ENCODE measurements at places on chromosomes 7 and 10.

DNA sequence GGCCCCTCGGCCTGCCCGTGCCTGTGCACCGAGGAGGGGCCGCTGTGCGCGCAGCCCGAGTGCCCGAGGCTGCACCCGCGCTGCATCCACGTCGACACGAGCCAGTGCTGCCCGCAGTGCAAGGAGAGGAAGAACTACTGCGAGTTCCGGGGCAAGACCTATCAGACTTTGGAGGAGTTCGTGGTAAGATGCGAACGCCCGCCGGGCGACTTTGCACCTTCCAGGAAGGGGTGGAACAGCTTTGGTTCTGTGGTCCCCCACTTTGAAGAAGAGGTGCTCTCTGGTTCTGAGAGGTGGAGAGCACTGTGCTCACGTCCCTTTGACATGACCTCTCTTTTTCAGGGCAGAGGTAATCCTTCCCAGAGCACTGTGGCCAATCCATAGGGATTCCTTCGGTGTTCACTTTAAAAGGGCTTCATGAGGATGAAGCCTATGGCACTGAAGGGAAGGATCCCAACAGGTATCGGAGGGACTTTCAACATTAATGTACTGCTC is 2.6 kb downstream of the VWC2 start:
- DNase-seq, result no peak

DNA sequence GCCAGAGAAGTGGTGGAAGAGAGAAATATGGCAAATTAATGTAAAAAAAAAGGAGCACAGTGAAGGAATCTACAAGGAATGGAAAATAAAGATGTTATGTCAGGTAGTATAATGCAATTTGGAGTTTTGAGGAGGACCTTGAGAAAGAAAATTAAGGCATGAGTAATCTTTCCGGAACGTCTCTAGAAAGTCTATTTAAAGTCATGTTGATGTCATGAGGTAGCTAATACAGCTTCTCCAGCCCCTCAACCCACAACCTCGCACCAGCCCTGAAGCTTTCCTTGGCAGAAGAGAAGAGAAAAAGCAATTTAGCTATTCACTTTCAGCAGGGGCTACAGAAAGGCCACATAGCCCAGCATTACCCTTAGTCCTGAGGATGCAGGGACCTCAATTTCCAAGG is 22.5 kb downstream of the TRDMT1 start:
- no peak for DNase-seq

- no peak for DNase-seq
Observed at GRCh38 chr10:28403090-28403489, 100.2 kb upstream of the MPP7 start.

- no peak for DNase-seq
Observed at GRCh38 chr7:71507680-71508602, 376.0 kb downstream of the GALNT17 start.

GRCh38 chr10:125375210-125375609 is 214.8 kb upstream of the CTBP2 start:
- DNase-seq, result no peak

DNA sequence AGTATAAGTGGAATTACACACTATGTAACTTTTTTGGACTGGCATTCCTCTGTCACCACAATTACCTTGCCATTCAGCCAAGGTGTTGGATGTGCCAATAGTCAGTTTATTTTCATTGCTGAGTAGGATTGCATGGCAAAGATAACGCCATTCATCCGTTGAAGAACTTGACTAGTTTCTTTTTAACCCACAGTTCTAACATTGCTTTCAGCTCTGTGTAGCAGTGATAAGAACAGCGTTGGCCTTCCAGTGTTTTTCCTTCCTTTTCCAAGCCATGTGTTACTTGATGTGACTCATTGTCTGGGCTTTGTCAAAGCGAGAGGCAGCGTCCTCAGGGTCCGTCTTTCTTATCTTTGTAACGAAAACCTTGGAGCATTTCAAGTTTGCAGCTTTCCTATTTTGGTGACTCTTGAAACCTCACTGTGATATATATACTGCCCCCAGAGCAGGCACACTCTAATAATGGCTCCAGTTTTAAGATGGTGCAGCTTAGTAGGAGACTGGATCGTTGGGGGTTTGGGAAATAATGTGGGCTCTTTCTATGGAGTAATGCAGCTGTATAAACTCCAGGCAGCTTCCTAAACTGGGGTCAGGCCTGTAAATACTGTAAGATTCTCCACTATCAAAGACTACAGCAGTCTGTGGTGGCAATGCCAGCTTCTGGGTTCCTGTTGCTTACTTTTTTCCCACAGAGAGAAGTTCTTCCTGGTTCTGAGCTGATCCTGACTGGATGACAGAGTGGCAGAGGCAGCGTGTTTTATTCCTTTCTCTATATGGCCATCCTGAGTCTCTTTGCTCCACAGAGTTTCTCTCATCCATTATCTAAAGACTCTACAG is 41.7 kb downstream of the AKR1E2 start:
- DNase-seq, result no peak

DNA sequence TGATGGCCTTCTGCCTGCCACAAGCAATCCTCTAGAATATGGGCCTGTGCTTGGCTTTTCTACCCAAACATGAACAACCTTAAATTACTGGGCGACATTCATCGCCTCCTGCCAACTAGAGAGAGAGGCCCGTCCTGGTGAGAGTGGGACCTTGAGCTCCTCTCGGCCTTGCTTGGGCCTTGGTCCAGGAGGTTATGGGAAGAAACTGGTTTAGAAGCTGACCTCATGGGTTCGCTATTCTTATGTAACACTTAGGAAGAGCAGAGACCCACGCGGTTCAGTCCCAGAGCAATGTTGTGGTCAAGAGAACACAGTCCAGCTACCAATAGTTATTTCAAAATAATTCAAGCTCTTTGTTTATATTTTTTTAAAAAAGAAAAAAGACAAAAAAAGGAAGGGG is 176.3 kb upstream of the ZNF32 start:
- no peak for DNase-seq

GRCh38 chr7:42858570-42858969 is 53.3 kb downstream of the C7orf25 start:
- DNase-seq, result no peak

DNA sequence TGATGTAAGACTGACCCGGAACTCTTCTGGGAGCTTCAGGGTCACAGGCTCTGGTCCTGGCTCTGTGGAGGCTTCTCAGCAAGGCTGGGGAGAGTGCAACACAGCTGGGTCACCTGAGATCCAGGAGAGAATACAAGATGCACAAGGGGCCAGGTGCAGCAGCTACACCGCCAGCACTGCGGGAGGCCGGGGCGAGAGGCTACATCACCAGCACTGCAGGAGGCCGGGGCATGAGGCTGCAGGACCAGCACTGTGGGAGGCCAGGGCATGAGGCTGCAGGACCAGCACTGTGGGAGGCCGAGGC is 44.3 kb downstream of the PDGFA start:
- DNase-seq, result no peak

DNA sequence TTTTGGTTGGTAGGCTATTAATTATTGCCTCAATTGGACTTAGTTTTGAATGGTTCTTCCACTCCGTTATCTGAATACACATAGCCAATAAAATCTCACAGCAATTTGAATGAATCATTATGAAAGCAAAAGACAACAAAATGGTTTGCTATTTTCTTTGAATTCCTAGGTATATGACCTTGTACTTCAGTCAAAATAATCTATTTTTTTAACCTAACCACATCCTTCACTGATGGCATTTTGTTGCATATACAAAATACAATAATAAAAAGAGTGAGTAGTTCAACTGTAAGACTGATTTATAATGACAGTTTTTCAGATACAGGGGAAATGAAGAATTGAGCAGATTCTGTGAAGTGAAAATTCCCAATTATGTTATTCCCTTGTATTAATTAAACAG is 433.1 kb downstream of the HTR7 start:
- DNase-seq, result no peak

DNA sequence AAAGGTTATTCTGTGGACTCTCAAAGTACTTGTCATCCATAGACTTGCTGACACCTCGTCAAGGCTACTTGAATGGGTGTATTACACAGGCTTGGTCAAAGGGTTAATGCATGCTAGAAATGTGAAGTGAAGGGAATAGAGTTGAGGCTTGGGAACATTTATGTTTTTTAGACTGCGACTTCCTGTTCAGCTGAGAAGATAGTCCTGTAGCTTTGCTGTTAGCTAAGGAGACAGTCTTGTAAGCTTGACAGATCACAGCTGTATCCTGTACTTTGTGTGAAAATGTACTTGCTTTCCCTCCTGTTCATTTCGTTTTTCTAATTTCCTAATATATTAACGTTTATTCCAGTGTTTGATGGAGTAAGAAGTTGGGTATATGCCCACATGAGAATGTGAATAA is 52.1 kb downstream of the ADD3 start:
- no peak for DNase-seq

GRCh38 chr7:24732646-24733413 is 24.4 kb downstream of the GSDME start:
- no peak for DNase-seq

DNA sequence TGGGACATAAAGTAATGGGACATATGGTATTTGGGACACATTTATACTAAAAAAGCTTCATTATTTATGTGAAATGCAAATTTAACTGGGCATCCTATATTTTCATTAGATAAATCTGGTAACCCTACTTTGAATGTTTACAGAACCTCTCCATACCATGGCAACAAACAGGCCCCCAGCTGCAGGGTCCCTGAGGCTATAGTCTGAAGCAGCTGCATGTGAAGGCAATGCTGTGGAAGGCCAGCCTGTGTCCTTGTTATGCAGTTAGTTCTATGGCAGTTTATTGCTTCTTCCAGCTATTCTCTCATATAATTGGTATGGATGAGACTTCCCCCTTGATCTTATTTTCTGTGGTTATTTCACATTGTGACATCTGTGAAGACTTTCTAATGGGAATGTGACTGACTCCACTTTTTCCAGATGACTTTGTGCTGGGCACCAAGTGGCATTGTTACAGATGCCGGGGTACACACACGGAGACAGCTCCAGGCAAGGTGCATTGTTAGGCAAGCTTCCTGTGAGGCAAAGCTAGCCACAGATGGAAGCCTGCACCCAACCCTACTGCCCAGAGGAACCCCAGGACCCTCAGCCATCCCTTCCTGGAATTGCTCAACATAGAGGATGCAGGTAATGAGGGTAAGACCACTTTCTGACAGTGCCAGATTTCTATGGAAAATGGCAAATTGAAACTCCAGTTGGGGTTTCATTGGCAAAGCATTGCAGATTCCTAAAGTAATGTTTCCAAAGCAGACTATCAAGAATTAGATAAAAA is 49.5 kb upstream of the ADAM12 start:
- DNase-seq, result no peak

DNA sequence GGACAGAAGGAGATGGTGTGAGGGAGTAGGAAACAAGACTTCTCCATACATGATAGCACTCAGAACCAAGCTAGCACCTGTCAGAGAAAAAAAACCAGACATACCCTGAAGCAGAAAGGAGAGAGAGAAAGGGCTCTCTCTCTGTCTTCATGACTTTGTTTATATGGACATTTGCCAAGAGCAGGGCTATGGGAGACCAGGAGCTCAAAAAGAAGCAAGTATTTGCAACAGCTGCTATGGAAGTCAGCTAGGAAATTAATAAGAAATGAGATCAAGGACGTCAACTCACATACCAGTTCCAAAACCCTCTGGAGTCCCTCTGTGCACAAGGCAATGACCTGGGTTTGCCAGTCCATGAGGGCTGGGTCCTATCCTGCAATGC is 111.6 kb downstream of the SGMS1 start:
- no peak for DNase-seq

DNA sequence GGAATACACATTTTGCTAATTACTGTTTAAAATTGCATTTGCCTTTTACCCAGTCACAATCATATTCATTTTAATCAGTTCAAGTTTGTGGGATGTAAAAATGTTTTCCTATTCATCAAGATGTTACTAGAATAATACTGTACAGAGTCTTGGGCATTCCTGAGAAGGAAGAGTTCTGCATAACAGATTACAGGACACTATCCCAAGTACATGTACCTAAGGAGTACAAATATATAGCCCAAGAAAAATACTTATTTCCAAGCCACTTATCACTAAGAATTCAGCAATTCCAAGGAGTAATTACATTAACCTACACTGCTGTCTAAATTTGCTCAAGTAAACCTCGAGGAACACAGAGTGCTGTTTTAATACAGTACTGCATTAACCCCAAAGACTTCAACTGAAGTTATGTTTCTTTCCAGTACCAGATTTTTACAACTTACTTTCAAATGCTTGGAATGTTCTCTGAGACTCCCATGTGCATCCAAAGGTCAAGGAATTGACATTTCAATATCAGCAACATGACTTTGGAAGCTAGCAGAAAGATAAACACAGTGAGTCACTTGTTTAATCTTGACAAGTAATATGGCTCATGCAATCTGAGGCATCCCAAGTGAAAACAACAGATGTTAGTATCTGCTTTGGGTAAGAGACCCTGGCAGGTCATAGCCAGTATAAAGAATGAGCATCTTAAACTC is 125.4 kb upstream of the BET1 start:
- DNase-seq, result no peak

- no peak for DNase-seq
Observed at GRCh38 chr10:69962746-69963135, 89.9 kb upstream of the MACROH2A2 start.

GRCh38 chr10:4647109-4647785 is 178.8 kb upstream of the AKR1E2 start:
- DNase-seq, result no peak

DNA sequence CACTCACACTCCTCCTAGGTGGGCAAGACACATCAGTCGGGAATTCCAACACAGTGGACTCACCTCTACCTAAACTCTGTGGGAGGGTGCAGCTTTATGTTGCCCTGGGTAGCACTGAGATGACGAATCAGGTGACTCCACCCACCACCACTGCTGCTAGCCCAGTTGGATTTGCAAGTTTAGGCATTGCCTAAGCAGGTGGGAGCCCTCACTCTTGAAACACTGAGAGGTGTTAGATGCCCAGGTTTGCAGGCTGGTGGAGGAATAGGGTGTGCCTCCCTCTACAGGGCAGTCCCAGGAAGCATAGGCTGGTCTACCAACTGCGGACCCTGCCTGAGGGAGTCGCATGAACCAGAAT is 708.9 kb downstream of the POM121L12 start:
- no peak for DNase-seq

- DNase-seq, result no peak
Observed at GRCh38 chr7:112882022-112882421, 91.8 kb upstream of the TMEM168 start.
